ENCODE measurements at places on chromosomes 4 and X. TPM values are rescaled to one million over a fixed set of nuclear protein-coding genes. Genes with fewer than 3 reads are reported as not detected.

Gene FDCSP
- total RNA-seq: not detected

Gene GPRASP1
- 0.04 TPM for total RNA-seq

Gene AMBN
- total RNA-seq: not detected

Gene CXCL10
- total RNA-seq: 0.30 TPM

Gene MTNR1A
- total RNA-seq: not detected

Gene POF1B
- 9.1 TPM for total RNA-seq

Gene ODAM
- not detected for total RNA-seq

Gene HCCS
- total RNA-seq: 11.9 TPM

Gene CABS1
- total RNA-seq: not detected

Gene RBMXL3
- not detected for total RNA-seq

Gene CYTL1
- not detected for total RNA-seq

Gene RNF212
- 1.2 TPM for total RNA-seq

Gene DAPP1
- 18.2 TPM for total RNA-seq

Gene RASL11B
- 1.6 TPM for total RNA-seq

Gene BTK
- total RNA-seq: not detected

Gene CEP135
- total RNA-seq: 2.1 TPM

Gene IQCM
- total RNA-seq: not detected

Gene RHOXF2B
- total RNA-seq: not detected

Gene CYSLTR1
- total RNA-seq: not detected

Gene NOX1
- total RNA-seq: not detected

Gene CHRNA9
- not detected for total RNA-seq
